ENCODE measurements at places on chromosomes 2 and 18.

DNA sequence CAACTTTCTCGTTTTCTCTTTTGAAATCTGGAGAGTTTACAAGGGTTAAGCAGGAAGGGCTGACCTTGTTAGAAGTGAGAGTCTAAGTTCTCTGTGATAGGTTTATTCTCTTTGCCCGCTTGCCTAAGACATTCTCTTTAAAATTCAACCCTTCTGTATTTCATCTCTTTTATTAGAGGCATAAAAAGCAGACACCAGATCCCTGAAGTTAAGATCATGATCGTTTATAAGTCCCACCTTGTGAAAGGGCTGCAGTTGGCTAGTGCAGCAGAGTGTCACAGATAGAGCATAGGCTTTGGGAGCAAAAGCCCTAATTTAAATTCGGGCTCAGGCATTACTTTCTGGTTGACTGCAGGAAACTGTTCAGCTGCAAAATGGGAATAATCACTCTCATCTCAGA is 181.2 kb downstream of the EPHA4 start:
- DNase-seq: no peak

DNA sequence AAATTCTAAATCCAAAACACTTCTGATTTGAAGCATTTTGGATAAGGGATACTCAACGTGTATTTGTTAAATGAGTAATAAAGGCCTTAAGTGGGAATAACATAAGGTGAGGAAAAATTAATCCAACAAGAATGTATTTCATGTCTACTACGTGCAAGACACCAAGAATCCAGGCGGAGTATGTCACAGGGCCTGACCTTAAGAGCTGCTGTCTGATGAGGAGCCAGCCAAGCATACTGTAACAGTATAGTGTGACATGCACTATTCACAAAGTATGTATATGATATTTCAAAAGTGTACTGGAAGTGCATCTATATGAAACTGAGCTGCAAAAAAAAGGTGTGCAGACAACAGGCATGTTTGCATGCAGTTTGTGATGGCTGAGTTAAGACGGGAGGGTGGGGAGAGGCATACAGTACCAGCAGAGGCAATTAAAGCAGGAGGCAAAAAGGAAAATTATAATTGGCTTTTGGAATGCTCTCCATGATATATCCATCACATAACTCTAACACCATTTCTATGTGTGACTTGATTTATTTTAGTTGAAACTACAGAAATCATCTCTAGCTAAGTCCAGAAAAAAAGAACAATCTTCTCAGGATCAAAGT is 18.2 kb downstream of the IWS1 start:
- DNase-seq: no peak

GRCh38 chr18:40450751-40451150 is 1504.3 kb upstream of the PIK3C3 start:
- DNase-seq: no peak

DNA sequence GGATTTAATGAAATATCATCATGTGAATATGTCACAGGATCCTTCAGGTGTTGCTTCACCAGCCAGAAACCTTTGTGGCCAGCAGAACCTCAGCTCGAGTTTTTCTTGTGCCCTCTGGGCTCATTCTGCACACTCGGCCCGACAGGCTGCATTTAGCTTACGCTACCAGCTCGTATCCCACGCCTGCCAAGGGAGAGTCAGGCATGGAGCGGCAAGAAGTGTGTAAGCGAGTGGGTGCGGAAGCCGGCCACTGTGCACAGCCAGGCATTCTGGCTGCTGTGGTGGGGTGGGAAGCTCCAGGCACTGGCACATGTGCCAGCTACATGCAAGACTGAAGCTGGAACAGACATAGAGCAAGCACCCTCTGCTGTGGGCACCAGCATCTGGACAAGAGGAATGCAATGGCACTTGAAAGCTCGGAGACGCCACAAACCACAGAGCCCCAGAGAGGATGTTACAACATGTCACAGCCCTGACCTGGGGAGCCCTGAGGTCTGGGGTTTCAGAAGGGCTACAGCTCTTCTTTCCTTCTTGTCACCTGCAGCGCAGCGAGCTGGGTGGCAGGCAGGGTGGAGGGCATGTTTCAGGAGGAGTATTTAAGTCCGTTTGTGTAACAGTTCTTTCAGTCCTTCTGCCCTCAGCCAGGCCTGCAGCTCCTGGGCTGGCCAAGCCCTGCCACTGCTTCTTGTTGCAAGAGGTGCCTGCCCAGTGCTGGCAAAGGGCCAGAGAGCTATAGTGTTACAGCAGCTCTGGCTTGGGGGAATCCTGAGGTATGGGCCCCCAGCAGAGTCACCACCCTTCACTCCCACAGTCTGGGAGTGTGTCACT is 257.3 kb upstream of the HNMT start:
- DNase-seq: no peak

DNA sequence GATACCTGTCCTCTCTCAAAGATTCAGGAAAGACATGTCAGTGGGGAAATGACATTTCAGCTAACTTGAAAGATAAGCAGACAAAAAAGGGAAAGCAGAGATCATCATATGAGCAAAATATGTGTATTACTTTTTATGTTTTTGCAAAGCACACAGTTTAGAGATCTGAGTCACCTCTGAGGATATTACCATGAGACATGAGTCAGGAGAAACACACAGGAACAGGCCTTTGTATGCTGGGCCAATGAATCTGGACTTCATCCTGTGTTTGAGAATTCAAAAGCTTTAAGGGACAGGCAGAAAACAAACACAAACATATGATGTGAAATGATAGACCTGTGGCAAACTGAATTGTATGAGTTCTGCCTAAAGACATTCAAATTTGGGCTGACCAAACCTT is 306.0 kb upstream of the EPC2 start:
- DNase-seq: no peak

- no peak for DNase-seq
These were observed 135.8 kb downstream of the SETBP1 start for GRCh38 chr18:44816477-44816876.

DNA sequence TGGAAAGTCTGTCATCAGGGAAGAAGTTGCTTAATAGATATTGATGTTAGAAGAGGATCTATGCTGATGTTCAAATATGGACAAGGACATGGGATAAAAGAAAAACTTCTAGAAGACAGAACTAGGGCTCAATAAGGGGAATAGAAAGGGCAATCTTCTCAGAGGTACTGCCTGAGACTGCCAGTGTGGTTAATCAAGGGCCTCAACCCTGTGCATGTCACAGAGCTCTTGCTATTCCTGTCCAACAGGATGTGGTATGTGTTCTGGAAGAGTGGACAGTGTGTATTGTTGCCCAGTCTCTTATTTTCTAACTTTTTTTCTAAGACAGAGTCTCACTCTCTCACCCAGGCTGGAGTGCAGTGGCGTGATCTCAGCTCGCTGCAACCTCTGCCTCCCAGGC is 27.8 kb upstream of the RNF125 start:
- DNase-seq: no peak

DNA sequence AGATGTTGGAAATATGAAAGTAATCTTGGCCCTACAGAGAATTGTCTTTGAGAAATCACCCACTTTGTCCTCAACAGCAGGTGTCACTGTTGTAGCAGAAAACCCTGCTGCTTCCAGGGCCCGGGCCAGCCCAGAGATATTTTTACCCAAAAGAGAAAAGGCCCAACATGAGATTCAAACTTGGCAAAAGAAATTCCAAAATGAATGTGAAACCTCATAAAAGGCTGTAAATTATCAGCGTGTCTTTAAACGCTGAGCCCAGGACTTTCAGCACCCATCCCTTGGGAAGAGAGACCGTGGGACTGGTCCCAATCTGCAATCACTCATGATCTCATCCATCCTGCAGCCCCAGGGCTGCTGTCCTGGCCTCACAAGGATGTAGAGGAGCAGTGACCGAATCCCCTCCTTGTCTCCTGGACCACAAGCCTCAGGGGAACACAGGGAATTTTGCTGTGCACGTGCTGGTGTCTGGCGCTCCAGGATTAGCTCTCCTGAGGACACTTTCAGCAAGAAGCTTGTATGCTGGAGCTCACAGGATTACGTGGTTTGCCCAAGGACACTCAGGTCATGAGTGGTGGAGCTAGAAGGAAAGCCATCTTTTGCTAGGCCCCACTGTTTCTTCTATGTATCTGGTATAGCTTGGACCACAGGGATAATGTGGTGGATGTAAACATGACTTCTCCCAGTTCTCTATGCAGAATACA is 202.1 kb downstream of the RNF144A start:
- DNase-seq: no peak

GRCh38 chr2:23231865-23232264 is 153.1 kb upstream of the KLHL29 start:
- no peak for DNase-seq

DNA sequence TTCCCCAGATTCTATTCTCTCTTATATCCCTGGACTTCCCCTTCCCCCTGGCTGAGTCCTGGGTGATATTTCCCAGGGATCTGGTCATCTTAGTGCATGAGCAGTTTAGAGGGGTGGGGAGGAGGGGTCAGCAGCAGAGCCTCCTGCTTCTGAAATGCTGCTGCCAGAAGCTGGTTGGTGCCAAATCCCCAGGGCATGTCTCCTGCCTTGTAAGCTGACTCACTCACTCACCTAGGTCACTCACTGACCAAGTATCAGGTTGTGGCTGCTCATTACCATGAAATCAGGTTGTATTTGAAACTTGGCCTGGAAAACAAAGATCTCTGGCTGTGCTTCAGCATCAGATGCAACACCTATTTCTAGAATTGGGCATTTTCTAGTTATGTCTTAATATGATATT is 14.3 kb downstream of the GPR39 start:
- DNase-seq: no peak

- no peak for DNase-seq
These were observed 9.0 kb upstream of the FLACC1 start for GRCh38 chr2:201366146-201366545.

GRCh38 chr2:33791625-33792024 is 192.5 kb upstream of the FAM98A start:
- no peak for DNase-seq
